ENCODE measurements at places on chromosomes 4 and X.
A peak's percentile ranks its signal among the peaks of the same experiment; 100 is the strongest.

DNA sequence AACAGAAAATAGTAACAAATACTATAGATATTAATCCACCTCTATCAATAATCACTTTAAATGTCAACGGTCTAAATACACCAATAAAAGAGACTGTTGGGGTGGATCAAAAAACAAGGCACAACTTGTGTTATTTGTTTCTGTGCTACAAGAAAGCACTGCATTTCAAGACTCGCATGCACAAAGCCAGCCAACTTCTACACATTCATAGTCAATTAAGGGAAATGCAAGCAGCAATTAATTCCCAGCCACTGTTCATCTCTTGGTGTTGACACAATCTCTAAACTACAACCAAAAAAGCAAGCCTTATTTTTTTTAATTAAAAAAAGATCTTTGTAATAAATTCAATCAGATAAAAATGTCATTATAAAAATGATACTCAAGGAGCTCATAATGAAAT is 67.6 kb downstream of the JAKMIP1 start:
- no peak for DNase-seq

- no peak for DNase-seq
Observed at GRCh38 chr4:176383273-176384077, 63.7 kb downstream of the SPCS3 start.

GRCh38 chr4:141047228-141047884 is 85.9 kb downstream of the RNF150 start:
- no peak for DNase-seq

- no peak for DNase-seq
Observed at GRCh38 chr4:83454686-83455085, 937 bp downstream of the HELQ start.

GRCh38 chr4:186148336-186148975 is 42.9 kb upstream of the CYP4V2 start:
- DNase-seq, result no peak

- no peak for DNase-seq
Observed at GRCh38 chr4:21976166-21976565, 27.6 kb upstream of the KCNIP4 start.

DNA sequence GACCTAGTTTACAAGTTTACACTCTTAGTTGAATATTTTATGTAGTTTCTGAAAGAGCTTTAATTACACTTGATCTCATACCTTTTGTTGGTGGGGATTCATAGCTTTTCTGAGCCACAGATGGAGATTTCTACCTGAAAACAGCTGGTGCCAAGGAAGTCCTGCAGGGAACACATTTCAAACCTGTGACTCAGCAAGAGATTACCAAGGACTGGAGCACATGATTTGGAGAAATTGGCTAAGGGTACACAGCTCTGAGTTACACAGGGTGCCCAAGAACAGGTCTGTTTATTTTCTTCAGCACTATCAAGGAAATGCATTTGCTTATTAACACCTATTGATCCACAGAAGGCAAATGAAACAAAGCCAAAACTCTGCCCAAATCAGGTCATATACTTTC is 691.5 kb downstream of the KCTD8 start:
- peak; percentile 9 for DNase-seq

DNA sequence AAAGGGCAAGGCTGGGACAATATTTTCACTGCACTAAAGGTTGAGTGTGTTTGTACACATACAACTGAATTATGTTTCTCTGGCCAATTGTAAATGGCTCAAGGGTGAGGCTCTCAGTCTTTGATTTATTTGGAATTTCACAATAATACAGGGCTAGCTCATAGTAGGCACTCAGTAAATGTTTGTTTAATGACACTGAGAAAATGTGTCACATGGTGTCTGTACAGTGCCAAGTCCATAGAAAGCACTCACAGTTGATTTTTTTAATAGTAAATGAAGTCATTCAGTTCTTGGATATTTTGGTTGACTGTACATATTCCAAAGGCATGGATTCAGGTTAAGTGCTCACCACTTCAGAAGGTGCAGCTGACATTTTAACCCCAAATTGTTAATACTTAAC is 176.4 kb downstream of the IL1RAPL2 start:
- DNase-seq, result peak; percentile 27

DNA sequence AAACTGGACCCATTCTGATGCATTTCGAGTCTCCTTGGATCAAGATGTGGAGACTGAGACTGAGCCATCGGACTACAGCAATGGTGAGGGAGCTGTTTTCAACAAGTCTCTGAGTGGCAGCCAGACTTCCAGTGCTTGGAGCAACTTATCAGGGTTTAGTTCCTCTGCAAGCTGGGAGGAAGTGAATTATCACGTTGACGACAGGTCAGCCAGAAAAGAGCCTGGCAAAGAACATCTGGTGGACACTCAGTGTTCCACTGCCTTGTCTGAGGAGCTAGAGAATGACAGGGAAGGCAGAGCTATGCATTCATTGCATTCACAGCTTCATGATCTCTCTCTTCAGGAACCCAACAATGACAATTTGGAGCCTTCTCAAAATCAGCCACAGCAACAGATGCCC is 84.8 kb downstream of the NEUROG2 start:
- no peak for DNase-seq

DNA sequence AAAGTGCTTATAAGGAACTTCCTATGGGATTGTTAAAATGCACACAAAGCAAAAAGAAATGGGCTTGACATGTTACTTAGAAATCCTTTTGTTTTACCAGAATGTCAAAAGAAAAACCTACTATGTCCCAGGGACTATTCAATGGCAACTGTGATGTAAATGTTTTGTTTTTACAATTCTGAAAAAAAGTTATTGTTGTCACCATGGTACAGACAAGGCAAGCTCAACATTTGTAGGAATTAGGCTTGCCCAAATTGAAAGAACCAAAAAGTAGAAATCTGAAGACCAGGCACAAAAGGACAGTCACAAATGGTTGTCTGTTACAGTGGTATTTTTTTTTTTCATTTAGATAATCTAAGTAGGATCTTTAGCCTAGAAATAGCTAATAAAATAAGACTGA is 638.6 kb downstream of the STPG2 start:
- no peak for DNase-seq

GRCh38 chr4:55578341-55579010 is 13.6 kb downstream of the PDCL2 start:
- no peak for DNase-seq

- DNase-seq, result no peak
Observed at GRCh38 chrX:15947648-15948317, 93.2 kb upstream of the AP1S2 start.

GRCh38 chr4:83947125-83947829 is 411.4 kb downstream of the GPAT3 start:
- no peak for DNase-seq

Measured in epithelial cell of proximal tubule (primary cell).